ENCODE measurements at places on chromosomes 7 and 10.

DNA sequence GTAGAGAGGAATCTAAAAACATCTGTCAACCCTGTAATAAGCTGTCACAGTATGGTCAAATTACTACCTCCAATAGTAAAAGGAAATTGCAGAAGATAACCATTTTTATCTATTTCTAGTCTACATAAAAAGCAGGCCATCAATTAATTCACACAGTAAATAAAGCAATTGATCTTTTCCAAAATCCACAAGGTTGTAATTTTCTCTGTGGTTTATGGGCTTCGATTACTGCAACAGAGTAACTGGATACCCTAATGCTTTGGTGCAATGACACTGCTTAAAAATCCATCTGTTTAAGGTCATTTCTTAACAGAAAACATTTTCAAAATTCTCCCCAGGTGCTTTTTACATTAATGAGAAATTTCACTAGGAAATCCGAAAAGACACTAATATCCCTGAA lies 23.9 kb downstream of the ESYT2 start:
- DNase-seq = no peak

DNA sequence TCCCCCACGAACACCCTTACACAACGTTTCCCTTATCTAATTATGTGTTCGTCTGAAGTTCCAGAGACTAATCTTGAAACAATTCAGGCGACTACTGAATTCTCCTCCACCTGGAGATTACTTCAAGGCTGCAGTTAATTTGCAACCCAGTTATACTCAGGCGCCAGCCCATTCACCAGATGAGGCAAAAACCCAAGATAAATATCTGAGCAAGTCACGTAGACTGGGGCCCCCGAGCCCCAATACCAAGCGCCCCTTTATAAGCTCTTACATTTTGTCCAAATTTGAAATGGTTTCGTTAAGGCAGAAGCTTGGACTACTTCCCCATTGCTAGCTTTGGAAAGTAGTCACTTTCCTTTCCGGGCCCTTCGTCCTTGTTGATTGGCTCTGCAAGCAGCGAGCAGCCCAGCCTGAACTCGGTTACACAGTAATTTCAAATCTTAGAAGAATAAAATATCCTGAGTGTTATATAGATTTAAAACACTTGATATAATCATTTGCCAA lies 1.2 kb downstream of the TPK1 start:
- no peak for DNase-seq

GRCh38 chr7:28701731-28702130 lies 256.4 kb downstream of the TRIL start:
- DNase-seq = no peak

GRCh38 chr7:79403879-79404278 lies 49.6 kb downstream of the MAGI2 start:
- no peak for DNase-seq

- no peak for DNase-seq
Observed at GRCh38 chr7:103857435-103857834, 132.0 kb downstream of the RELN start.

GRCh38 chr7:154424350-154424749 lies 372.2 kb downstream of the DPP6 start:
- DNase-seq = no peak

DNA sequence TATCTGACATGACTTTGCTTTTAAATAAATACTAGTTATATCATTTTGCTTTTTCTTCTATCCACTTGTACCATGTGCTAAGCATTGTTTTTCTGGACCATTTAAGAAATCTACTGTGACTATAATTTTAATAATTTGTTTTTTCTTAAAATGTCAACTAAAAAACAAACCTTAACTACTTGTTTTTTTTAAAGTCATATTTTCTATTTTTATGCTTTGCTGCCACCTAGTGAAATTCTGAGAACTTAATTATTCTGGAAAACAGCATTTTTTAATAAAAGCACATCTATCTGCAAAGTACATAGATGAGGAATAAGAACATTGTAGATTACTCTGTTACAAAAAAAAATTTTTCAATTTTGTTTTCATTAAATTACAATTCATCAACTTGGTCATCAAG lies 47.4 kb downstream of the ORC5 start:
- DNase-seq = no peak
